Caudate nucleus (tissue), 63 donors: ENCODE measurements at places on chromosomes 12 and 14.

DNA sequence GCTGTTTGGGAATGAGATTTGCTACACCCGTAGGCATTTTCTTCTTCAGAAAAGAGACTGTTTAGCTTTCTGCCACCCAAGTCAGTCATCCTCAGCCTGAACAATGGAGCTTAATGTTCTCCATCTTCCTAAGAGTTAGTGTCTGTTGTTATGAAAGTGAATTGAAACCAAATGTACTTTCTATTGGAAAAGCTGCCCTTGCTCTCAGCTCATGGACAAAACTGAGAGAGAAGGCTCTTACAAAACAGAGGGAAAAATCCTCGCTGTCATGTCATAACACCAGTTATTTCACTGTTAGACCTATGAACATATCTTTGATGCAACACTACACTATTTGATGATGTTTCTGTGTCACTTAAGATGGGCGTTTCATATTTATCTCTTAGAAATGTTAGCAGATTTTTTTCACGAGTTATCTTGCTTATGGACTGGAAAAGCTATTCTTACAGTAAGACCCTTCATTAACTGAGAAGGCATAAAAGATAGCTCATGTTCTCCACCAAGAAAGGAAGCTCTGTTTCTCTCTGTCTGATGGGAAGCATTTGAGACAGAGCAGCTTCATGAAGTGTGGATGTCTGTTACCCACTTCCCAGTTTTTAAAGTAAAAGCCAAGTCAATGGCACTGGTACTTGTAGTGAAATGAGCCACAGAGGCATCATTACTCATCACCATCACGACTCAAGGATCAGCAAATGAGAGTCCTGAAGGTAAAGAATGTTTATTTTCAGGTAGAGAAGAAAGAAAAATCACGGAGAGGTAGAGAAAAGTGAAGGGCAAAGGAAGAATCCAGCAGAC lies 483.9 kb downstream of the ZFP36L1 start:
- DNase-seq, result no peak

- no peak for DNase-seq
Observed at GRCh38 chr14:32286602-32287001, 42.5 kb upstream of the AKAP6 start.

DNA sequence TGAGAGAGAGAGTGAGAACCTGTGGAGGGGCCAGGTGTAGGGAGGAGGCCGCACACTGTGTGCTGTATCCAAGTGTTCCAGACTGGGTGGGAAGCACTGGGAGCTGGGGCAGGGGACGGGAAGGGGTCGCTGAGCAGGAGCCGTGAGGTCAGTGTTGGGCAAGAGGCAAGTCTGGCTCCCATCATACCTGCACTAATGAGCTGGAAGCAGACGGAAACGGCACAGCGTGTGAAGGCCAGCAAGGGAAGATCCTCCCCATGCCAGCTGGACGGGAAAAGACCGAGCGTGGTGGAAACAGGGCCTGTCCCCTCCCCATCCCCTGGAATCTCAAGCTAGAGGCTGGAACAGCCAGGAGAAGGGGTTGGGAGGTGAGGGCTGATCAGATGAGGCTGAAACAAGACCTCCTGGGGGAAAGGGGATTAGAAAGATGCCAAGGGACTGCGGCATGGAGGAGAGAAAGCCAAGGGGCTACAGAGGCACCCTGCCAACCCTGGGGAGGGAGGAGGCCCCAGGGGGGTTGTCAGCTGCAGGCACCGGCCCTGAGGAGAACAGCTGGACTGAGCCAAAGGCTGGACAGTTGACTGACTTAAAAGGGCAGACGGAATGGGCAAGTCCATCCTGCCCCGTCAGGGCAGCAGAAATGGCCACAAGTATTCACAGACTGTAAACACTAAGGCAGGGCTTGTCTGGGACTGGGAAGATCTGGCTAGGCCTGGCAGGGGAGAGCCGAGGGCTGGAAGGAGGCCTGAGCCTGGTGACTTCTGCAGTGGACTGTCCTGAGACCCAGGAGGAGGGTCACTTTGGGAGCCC lies 19.0 kb upstream of the LTBP2 start:
- DNase-seq, result no peak

GRCh38 chr12:8455727-8456360 lies at the start of gene CLEC6A:
CLEC6A (plus strand) TSS chr12:8455962; CDS start chr12:8456112, 150 bp downstream.
- no peak for DNase-seq

DNA sequence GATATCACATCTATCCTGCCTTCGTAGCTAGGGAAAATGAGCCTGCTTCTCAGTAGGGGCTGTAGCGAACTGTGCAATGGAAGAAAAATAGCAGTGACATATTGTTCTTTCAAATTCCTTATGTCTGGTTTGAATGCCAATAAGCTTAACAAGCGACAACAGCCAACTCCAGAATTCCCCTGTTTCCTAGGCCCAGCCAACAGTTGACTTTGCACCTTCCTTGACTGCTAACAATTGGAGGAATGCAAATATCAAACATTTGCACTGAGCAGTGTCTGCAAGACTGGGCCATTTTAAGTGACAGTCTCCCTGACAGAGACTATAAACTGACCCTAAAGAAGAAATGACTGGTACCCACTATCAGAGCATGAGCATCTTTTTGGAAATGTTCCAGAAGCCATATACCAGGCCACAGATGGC lies 12.0 kb upstream of the SERPINA1 start:
- DNase-seq, result no peak

- no peak for DNase-seq
Observed at GRCh38 chr12:106586278-106586802, 3.5 kb downstream of the RFX4 start.

GRCh38 chr14:95494456-95494855 lies 22.0 kb downstream of the SYNE3 start:
- no peak for DNase-seq

- no peak for DNase-seq
Observed at GRCh38 chr12:112327209-112327938, 54.9 kb downstream of the HECTD4 start.

DNA sequence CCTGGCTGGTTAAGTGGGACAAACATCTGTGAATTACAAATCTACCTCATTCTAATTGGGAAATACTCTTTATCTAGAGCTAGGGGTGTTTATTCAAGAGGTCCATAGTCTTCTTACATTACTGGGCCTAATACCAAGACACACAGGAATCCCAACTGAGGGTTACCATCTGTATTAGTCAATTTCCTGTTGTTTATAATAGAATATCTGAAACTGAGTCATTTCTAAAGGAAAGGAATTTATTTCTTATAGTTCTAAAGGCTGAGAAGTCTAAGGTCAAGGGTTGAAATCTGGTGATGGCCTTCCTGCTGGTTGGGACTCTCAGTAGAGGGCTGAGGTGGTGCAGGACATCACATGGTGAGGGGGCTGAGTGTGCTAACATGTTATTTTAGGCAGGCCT lies 36.0 kb downstream of the RTRAF start:
- no peak for DNase-seq

DNA sequence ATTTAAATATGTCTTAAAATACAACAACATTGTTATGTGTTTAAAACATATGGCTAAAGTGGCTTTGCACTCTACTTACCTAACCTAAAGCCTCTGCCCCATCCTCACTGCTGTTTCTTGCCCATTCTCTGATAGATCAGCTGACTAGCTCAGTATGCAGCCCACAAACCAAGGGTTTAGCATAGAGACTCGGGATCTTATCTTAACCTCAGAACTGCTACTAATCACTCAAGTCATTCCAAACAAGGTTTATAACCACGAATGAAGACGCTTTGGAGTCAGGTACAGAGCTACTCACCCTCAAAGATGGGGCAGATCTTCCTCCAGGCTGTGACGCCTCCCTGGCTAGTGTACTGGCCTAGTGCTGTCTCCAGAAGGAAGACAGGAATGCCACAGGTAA lies 19.3 kb downstream of the SLC6A13 start:
- DNase-seq, result no peak

DNA sequence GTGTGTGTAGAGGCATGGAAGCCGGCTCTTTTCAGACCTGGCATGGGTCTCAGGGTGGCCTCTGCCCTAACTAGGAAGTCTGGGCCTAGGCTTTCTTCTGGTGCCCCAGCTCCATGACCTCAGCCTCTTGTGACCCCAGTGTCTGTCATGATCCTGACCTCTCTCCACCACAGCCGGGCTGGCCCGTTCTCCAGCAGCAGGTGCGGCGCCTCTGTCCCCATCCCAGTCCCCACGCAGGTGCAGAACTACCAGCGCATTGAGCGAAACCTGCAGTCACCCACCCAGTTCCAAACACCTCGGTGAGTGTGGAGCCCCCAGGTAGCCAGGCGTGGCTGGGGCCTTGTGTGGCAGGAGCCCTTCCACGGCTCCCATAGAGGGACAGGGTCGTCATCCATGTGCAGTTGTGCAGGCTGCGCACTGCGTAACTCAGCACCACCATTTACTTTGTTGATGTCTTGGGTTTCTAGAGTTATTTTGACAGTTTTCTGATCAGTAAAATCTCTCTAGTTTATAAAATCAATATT lies 14.8 kb upstream of the PUS1 start:
- no peak for DNase-seq

DNA sequence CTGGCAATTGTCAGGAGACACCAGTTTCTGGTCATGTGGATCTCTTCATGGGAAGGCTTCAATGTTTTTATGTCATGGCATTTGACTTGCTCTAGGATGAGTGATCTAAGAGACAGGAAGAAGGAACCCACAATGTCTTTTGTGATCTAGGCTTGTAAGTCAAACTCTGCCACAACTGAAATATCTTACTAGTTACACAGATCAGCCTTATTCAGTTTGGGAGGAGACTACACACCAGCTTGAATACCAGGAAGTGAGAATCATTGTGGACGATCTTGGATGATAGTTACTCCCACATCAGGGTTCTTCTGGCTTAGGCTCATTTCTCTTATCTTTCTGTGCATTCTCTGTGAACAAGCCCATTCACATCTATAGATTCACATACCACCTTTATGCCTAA lies 236.2 kb upstream of the FBXO33 start:
- no peak for DNase-seq

DNA sequence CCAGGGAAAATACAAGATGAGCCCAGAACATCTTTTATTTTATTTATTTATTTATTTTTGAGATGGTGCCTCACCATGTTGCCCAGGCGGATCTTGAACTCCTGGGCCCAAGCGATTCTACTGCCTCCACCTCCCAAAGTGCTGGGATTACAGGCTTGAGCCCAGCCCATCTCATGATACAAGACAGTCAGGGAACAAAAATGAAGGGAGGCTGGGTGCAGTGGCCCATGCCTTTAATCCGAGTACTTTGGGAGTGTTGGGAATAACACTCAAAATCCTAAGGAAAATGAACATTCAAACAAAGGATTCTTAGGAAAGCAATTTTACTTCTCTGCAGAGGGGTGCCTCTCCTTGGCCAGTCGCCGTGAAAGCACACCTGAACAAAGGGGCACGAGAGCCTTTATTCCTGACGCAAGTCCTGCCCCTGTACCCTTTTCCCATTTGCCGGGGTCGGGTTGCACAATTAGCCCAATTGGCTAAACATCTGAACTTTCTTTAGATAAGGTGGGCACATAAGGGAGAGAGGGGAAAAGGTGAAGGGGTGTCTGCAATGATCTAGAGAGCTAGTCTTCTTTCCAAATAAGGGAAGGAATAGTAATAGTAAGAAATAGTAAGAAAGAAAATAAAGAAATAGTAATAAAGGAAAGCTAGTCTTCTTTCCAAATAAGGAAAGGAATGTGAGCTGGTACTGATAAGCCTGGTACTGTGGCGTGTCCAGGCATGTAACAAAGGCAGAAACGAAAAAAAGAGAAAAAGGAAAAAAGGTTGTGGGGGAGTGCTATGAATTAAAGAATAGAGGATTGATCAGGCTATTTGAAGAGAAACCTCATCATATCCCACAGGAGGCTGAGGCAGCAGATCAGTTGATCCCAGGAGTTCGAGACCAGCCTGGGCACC lies 13.4 kb downstream of the NCAPD2 start:
- no peak for DNase-seq

DNA sequence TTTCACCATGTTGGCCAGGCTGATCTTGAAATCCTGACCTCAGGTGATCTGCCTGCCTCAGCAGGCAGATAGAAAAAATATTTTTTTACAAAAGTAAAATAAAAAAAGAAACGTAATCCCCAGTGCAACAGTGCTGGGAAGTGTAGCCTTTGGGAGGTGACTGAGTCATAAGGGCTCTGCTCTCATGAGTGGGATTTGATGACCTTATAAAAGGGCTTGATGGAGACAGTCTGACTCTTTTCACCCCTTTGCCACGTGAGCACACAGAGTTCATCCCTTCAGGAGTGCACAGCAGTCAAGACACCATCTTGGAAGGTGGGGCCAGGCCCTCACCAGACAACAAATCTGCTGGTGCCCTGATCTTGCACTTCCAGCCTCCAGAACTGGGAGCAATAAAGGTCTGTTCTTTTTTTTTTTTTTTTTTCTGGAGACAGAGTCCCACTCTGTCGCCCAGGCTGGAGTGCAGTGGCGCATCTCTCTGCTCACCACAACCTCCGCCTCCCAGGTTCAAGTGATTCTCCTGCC lies 24.7 kb upstream of the DYNC1H1 start:
- DNase-seq, result no peak

- no peak for DNase-seq
Observed at GRCh38 chr12:118706437-118706836, 274.9 kb upstream of the SRRM4 start.

DNA sequence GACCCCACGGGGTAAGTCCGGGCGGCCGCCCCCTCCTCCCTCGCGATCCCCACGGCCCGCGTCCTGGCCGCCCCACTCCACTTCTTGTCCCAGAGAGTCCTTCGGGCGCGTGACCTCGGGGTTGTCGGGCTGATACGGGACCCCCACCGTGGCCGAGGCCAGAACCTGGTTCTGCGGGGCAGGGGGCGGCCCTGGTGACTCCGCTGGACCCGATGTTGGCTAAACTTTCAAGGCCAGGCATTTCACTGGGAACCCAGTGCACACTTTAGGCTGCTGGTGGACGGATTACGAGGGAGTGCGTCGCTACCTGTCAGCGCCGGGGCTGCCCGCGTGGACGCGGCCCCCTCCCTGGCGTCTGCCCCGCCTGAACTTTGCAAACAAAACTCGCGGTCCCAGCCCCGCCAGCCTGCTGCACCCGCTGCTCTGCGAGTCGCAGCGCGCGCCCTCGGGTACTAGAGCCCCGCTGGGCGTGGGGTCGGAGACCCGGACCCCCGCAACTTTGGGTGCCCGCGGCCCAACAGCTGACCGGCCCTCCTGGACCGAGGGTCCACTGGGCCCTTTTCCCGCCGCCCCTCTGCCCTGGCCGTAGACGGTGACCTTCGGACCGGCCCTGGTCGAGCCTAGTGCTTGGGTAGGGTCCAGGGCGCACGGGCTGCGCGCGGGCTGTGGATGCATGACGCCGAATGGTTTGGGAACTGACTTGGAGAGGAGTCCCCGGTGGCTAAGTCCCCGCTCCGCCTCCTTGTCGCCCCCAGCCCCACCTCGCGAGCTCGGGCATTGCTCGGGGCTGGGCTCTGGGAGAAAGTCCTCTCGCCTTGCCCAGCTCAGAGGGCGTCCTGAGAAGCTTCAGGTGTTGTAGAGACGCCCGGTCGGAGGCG lies 624 bp downstream of the RIN3 start:
- no peak for DNase-seq

DNA sequence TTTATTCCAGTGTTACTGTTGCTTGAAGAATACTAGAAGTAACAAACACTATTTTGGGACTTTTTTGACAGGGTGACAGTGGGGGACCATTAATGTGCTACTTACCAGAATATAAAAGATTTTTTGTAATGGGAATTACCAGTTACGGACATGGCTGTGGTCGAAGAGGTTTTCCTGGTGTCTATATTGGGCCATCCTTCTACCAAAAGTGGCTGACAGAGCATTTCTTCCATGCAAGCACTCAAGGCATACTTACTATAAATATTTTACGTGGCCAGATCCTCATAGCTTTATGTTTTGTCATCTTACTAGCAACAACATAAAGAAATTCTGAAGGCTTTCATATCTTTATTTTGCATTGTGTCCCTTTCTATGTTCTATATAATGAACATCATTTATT lies 44.5 kb downstream of the TMPRSS12 start:
- no peak for DNase-seq
